Caco-2 (cell line): ENCODE measurements at places on chromosomes 11 and 22. TPM values are rescaled to one million over a fixed set of nuclear protein-coding genes. Genes with fewer than 3 reads are reported as not detected.
A peak's percentile ranks its signal among the peaks of the same experiment; 100 is the strongest.

Gene ARHGAP42
- 8.4 and 14.1 TPM in 2 replicates for total RNA-seq

Gene VPREB3
- total RNA-seq: not detected in 2 replicates

Gene FAM227A
- total RNA-seq: 0.73 and 2.2 TPM in 2 replicates

GRCh38 chr11:30889143-30889794 is 303.1 kb upstream of the MPPED2 start:
- DNase-seq: no peak

GRCh38 chr11:8328848-8329330 is 65.2 kb upstream of the LMO1 start:
- peak; percentile 83 for DNase-seq
